ENCODE measurements at places on chromosomes 7 and 10.

DNA sequence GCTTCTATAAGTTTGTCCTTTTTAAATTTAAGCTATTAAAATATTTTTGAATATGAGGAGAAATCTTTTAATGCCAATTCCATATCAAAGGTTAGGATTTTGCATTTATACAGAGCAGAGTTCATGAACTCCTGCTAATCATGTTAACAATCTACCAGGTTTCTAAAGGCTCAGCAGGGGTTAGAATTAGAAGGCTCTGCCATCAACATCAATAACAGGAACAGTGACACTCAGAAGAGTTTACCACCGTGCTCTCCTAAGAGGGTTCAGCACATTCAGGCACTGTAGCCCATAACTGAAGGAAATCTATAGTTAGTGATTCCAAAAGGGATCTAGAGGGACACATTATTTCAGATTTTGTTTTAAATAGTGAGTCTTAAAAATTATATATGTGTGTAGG, 100.1 kb downstream of the HOXA1 start:
- no peak for DNase-seq

- DNase-seq, result no peak
These were observed 31.8 kb upstream of the NKX6-2 start for GRCh38 chr10:132817701-132818211.

- DNase-seq, result no peak
These were observed 17.6 kb upstream of the GPR146 start for GRCh38 chr7:1026721-1027161.

GRCh38 chr7:100358027-100358856, at the start of gene PILRB:
Gene PILRB (plus strand): TSS chr7:100358117. CDS start chr7:100358303, 186 bp downstream.
- no peak for DNase-seq

- DNase-seq, result no peak
These were observed 138.5 kb upstream of the COBL start for GRCh38 chr7:51455086-51455485.

- DNase-seq, result no peak
These were observed 22.8 kb downstream of the FRMPD2 start for GRCh38 chr10:48251525-48252353.
